ENCODE measurements at places on chromosomes 5 and 9. TPM values are rescaled to one million over a fixed set of nuclear protein-coding genes. Genes with fewer than 3 reads are reported as not detected.

Gene ANKRD31
- 0.05 TPM for total RNA-seq

Gene GPR21
- not detected for total RNA-seq

Gene PGM5
- total RNA-seq, result not detected

Gene EPB41L4A
- total RNA-seq, result 1.3 TPM

Gene CEL
- total RNA-seq, result 0.38 TPM

Gene PCDHGB6
- total RNA-seq, result 0.12 TPM

Gene FAT2
- total RNA-seq, result 0.02 TPM

Gene GMCL2
- total RNA-seq, result not detected
